ENCODE measurements at places on chromosomes 7 and 10.

DNA sequence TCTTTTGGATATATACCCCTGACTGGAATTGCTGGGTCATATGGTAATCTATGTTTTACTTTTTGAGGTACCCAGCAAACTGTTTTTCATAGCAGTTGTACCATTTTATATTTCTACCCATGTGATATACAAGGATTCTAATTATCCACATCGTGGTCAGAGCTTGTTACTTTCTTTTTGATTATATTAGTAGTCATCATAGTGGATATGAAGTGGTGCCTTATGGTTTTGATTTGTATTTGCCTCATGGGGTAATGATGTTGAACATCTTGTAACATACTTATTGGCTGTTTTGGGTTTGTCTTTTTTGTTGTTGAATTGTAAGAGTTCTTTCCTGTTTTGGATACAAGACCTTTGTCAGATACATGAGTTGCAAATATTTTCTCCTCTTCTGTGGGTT is 51.7 kb downstream of the MAPK8 start:
- no peak for DNase-seq

- DNase-seq: no peak
Measured at GRCh38 chr10:126058104-126058503, 161.7 kb downstream of the FANK1 start.

DNA sequence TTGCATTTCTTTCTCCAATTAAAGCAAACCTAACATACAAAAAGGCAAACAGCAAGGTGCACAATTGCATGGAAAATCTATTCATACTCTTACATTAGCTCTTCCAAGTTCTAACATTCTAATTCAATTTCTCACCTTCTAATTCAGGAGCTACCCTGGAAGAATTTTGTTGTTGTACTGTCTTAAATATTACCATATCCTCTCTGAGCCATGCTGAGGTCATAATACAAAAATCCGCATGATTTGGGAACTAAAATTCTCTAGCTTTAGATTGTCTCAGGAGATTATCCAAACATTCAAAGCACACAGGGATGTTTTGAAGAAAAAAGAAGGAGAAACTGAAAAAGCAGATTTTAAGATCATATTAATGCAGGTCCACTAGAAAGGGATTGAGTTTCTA is 229.9 kb downstream of the KIAA1217 start:
- no peak for DNase-seq

GRCh38 chr10:75335191-75335590 is 66.4 kb downstream of the ZNF503 start:
- no peak for DNase-seq

DNA sequence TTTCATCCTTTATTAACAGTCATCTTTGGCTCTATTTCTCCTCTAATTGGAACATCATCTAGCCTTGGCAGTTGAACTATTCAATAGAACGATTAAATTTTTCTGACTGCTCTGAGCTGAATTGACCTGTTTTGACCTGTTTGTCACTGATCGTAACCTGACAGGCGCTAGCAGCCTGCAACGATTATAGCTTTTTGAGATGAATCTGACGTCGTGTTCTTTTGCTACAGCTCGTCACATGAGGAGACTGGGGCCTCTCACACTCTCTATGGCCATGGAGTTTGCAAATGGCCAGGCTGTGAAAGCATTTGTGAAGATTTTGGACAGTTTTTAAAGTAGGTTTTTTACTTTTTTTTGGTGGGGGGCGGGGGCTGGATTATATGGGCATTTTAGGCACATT is 229.8 kb downstream of the FOXP2 start:
- no peak for DNase-seq

DNA sequence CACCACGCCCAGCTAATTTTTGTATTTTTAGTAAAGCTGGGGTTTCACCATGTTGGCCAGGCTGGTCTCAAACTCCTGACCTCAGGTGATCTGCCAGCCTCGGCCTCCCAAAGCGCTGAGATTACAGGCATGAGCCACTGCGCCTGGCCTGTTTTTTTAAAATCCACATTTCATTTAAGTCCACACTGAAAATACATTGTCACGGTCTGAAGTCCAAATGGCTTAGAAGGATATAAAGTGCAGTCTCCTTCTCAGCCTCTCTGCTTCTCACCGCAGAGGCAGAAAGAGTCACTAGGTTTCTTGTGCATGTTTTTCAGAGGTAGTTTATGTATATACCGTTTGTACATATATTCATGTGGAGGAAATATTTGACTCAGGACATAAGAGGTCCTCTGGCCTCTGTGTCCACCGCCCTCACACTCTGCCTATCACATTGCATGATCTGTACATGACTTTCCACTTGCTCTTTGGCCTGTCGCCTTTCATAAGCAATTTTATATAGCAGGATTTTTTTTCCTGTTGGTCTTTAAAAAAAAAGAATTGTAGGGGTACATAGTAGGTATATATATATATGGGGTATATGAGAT is 42.9 kb downstream of the BLNK start:
- no peak for DNase-seq

GRCh38 chr7:51482976-51483375 is 166.4 kb upstream of the COBL start:
- DNase-seq: no peak

DNA sequence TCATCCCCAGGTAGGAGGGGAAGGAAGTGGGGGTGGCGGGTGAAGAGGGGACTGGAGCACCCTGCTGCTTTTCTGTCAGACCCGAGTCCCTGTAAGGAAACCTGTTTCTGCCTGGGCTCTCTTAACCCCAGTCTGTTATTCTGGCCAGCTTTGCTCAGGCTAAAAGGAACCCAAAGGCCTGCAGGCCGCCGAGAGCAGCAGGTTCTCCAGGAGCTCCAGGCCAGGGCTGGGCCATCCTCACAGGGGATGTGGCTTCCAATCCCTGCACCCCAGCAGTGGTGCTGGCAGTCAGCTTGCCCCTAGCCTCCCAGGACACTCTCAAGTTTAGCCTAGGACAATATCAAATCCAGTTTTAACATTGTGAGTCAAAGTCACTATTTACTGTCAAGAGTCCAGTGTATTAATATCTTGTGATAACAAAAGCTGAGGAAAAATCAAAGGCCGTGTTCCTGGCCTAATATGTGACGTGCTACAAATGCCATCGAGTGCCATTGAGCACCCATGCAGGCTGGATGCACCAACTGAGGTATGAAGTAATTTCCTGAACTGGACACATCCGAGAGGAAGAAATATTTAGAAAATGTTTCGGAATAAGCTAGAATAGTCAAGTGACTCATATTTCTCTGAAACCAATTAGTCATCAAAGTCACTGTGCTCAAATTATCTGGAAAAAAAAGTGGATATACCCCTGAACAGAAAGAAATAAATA is 7.0 kb downstream of the PKD1L1 start:
- no peak for DNase-seq

DNA sequence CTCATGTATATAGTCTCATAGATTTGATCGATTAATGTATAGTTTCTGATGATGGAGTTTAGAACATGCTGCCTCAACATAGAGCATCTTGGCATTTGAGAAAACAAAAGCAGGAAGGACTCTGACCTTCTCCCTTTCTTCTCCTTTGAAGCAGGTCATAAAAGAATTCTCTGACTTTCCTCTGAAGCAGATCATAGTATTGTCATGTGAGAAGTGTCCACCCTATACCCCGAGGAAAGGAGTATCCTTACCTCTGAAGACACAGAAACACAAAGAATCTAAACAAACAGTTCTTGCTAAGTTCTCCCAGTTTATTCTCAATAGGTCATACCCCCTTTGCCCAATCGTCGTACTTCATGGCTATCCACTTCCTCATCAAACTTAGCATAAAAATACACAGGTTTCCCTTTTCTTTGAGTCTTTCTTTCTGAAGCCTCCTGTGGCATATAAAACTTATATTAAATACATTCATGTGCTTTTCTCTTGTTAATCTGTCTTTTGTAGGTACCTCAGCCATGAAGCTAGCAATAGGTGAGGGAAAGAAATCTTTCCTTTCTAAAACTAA is 194.9 kb downstream of the REEP3 start:
- no peak for DNase-seq

DNA sequence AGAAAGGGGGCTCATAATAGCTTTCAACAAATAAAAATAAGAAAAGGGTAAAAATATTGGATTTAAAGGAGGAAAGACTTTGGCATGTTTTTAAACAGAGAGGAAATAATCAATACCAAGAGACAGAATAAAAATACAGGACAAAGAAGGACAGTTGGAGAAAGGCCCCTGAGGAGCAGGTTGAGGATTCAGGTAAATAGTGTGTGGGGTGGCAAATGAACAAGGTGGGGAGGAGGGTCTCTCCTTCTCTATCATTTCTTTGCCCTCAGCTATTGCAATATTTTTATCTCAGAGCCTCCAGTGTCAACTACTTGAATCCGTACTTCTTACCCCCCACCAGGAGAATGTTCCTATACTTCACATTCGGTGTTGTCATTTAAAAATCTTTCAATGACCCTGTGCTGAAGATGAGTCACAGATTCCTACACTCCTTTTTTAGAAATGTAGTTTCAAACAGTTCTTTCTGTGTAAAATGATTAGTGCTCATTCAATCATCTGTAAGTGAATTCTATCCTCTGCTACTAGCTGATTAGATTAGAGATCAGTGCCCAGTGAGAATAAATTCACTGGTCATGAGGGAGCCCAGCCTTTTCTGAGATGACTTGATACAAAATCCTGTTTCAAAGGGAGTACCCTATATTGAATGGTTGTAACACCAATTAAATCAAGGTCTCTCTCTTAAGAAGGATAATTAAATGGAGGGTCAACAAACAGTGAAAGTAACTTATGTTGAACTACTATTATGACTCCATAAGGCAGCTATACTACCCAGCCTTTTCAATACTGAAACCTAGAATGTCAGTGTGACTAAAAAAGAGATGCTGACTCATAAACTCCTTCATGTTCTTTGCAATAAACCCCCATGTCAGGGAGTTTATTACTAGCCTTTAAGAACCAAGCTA is 50.4 kb upstream of the WNT16 start:
- DNase-seq: no peak

- no peak for DNase-seq
Measured at GRCh38 chr10:81179805-81180452, 642.2 kb downstream of the SH2D4B start.

GRCh38 chr10:26384600-26384999 is 53.5 kb upstream of the APBB1IP start:
- DNase-seq: no peak

GRCh38 chr10:24569828-24570657 is 153.6 kb downstream of the ARHGAP21 start:
- DNase-seq: no peak

- DNase-seq: no peak
Measured at GRCh38 chr10:45453639-45454255, 79.7 kb downstream of the ALOX5 start.

DNA sequence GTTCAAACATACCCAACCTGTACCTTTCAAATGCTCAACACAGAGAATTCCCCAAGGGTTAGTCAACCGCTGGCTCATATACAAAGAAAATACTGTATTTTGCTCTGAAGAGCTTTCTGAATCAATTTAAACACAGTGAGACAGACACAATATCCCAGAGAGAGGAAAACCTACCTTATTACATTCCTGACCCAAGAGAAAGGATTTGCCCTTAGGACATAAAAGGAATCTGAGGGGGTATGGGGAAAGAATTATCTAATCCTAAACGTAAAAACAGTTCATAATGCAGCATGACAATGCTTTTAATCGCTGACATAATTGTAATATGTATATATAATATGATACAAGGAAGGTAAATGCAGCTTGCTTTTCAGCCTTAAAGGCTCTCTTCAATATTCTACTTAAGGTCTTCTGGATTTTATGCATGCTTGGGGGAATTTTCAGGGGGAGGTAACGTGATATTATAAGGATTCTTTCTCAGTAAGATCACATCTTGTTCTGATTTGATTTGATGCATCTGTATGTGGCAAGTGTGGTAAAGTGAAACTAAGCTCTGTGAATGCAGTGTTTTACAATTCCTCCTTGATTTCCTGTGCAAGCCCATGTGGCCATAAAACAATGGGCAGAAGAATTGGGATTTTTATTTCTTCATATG is 240.5 kb downstream of the GLI3 start:
- no peak for DNase-seq

GRCh38 chr7:139284252-139284896 is 53.3 kb downstream of the UBN2 start:
- no peak for DNase-seq

DNA sequence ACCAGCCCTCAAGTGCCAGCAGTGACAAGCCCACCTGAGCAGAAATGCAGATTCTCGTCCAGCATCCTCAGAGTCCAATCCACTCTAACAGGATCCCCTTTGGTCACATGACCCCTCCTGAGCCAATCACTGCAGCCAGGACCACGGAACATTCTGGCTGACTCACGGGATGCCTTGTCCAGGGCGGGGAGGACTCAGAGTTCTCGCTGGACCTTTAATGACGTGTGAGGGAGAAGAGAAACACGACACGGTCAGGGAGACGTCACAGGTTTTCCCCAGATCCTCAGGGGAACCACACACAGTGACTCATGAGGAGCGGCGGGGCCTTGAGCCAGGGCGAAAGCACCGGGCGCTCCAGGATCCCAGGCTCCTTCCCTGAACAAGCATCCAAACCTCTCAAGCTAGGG is 155.7 kb downstream of the PTPRN2 start:
- no peak for DNase-seq

- no peak for DNase-seq
Measured at GRCh38 chr7:136303162-136303561, 326.0 kb upstream of the MTPN start.

- DNase-seq: no peak
Measured at GRCh38 chr10:98858525-98858924, 377.1 kb downstream of the HPSE2 start.

DNA sequence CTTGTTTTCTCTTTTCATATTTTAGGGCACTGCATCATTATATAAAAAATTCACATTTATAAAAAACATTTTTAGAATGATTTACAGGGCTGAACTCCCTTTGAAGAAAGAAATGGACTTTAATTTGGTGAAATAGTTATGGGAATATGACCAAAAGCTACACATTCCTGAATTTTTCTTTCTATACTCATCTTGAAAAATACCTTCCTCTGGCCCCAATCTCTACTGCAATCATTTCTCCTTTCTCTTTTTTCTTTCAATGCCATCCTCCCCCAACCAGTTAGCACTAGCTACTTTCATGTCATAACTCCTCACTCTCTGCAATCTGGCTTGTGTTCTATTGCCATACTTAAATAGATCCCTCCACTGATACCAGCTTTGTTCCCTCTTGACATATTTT is 6.2 kb downstream of the WNT8B start:
- no peak for DNase-seq

DNA sequence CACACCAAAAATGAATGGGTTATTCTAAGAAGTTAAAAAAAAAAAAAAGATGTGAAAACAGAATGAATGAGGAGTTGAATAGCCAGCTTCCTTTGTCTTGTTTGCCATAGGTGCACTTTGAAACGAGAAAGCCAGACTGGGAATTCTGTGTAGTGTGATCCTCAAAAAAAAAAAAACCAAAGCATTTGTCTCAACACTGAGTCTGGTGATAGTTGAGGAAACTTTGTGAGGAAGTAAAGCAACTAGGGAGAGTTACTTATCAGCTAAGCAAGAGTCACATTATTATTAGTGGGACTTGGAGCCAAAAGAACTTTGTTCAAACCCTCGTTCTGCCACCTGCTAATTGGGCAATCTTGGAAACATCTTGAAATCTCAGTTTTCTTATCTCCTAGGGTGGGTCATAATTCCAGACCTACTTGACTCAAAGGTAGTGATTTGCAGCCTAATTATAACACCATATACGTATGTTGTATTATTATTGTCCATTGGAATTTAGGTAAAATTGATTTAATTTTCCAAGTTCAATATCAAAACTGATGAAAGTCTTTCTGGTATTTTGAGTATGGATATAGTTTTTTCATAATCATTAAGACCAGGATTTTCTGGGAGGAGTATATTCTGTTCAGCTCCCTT is 99.8 kb upstream of the GJD4 start:
- no peak for DNase-seq

GRCh38 chr10:33238643-33239042 is 95.8 kb downstream of the NRP1 start:
- no peak for DNase-seq

- no peak for DNase-seq
Measured at GRCh38 chr10:112361951-112362751, 11.8 kb upstream of the ACSL5 start.
